ENCODE measurements at places on chromosomes 2 and 18.
A peak's percentile ranks its signal among the peaks of the same experiment; 100 is the strongest.

GRCh38 chr2:71620116-71620515, 166.8 kb downstream of the DYSF start:
- no peak for DNase-seq

DNA sequence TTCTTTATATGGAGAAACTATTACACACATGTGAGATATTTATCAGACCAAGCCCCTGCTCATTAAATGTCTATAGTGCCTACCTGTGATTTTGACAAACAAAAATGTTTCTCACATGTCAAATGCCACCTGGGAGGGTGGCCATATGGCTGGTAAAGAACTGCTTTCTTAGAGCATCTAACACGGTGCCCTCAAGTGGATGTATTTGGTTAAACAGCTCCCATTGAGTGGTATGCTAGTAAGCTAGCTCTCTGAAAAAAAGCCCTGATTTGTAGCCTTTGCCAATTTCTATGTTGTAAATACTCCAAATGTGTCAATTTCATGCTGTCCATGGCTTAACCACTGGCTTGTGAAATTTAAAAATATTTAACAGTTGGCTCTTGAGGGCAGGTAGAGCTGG, 94.6 kb downstream of the PMAIP1 start:
- DNase-seq: peak; percentile 7

DNA sequence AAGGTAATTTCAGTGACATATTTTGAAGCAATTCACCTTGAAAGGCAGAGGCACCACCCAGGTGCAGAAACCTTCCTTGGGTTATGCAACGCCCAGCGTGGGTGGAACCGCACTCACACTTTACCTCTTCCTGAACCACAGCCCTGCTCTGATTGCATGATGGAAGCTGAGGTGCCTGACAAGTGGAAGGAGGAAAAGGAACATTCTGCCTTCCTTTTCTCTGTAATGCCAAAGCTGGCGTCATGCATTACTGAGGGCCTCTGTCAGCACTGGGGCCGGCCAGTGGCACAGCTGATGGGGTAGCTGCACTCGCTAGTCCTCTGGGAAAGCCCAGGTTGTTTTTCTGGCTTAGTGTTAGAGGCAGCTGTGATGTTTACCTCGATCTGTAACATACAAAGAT, 266.5 kb downstream of the NEDD4L start:
- no peak for DNase-seq

GRCh38 chr18:57585855-57586250, 649 bp downstream of the FECH start:
- no peak for DNase-seq

GRCh38 chr2:68943581-68944568, 8.8 kb downstream of the GKN2 start:
- DNase-seq: peak; percentile 73

DNA sequence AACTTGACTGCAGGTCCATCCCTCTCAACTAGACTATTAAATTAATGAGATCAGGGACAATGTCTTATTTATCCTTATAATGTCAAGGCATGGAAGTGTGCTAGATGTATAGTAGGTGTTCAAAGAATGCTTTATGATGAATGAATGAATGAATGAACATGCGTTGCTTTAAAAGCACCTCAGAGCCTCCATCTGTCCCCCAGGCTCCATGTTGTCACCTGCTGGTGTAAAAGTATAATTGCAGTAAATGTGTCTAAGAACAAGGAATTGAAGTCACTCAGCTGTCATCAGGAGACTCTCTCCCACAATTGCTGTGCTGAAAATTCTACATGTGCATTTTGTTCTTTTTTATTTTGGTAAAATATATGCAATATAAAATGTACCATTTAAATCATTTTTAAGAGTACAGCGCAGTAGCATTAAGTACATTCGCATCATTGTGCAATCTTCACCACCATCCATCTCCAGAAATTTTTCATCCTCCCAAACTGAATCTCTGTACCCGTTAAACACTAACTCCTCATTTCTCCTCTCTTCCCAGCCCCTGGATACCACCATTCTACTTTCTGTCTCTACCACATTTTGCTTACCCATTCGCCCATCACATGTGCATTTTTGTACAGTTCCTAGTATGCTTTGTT, 52.6 kb downstream of the GNAL start:
- no peak for DNase-seq

DNA sequence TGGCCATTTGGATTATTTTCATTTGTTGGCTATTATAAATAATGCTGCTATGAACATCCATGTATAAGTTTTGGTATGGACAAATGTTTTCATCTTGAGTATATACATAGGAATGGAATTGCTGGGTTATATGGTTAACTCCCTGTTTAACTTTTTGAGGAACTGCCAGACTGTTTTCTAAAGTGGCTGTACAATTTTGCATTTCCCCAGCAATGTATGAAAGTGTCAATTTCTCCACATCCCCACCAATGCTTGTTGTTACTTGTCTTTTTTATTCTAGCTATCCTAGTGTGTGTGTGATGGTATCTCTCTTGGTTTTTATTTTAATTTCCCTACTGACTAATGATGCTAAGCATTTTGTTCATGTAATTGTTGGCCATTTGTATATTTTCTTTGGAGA, 90.6 kb upstream of the CYP26B1 start:
- DNase-seq: no peak

GRCh38 chr2:121505986-121506586, 24.6 kb upstream of the RNU4ATAC start:
- no peak for DNase-seq

DNA sequence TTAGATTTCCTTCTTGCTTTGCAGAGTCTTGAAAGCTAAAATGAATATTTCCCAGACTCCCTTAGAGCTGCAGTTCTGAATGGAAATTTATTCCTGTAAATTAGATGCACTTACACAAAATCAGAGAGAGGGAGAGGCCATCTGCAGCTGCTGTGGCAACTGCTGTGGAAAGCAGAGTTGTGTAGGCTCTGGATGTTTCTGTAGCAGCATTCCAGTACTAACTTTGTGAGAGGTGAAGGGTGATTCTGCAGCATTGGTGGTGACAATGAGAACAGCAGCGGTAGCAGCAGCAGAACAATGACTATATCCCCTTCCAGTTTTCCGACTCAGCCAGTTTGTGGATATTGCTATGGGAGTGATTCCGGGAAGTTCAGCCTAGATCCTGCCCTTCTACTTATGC, 433.0 kb upstream of the REG3G start:
- no peak for DNase-seq

DNA sequence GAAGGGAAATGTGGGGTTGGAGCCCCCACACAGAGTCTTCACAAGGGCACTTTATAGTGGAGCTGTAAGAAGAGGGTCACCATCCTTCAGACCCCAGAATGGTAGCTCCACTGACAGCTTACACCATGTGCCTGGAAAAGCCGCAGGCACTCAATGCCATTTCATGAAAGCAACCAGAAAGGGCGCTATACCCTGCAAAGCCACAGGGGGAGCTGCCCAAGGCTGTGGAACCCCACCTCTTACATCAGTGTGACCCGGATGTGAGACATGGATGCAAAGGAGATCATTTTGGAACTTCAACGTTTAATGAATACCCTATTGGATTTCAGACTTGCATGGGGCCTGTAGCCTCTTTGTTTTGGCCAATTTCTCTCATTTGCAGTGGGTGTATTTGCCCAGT, 694.7 kb downstream of the CBLN2 start:
- no peak for DNase-seq

GRCh38 chr2:85209887-85210286, 76.7 kb downstream of the TCF7L1 start:
- DNase-seq: no peak

- DNase-seq: no peak
Measured at GRCh38 chr2:147824620-147825019, 20.2 kb upstream of the ACVR2A start.

- DNase-seq: no peak
Measured at GRCh38 chr2:182625814-182626213, 90.2 kb upstream of the DNAJC10 start.

GRCh38 chr2:120013597-120014223, 833 bp downstream of the EPB41L5 start:
- DNase-seq: no peak

DNA sequence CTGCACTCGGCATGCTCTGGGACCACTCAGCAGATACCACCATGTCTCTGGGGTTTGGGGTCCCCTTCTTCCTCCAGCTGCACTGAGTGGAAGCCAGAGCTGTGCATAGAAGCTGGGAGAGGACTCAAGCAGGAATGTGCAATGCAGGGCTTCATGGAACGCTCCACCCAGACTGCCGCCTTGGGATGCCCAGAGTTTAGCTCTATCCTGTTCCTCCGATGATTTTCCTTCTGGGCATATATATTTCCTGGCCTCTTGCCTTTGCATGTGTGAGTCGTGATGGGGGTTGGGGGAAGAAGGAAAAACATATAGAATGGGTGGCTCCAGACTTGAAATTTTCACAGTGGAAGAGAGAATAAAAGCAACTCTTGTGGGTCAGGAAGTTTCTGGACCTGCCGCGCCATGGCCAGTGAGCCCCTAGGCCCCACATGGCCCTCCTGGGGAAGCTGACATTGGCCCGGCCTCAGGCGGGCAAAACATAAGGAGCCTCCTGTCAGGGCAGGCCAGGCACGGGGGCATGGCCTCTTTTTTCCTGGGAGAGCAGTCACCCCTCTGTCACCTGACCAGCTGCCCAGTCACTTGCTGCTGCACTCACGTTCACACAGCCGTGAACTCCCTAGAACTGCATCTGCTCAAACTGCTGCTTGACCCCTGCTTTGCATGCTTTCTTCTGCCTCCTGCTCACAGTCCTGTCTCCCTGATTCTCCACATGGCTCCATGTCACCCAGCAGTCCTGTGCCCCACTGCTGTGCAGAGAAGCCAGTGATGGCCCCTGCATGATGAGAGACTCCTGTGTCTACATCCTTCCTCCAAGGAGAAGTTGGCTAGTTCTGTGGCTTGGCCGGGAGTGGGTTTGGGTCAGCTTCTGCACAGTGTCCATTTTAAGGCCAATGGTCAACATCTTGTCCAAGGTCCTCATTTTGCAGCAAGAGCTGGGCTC, 197.8 kb downstream of the CTIF start:
- no peak for DNase-seq

DNA sequence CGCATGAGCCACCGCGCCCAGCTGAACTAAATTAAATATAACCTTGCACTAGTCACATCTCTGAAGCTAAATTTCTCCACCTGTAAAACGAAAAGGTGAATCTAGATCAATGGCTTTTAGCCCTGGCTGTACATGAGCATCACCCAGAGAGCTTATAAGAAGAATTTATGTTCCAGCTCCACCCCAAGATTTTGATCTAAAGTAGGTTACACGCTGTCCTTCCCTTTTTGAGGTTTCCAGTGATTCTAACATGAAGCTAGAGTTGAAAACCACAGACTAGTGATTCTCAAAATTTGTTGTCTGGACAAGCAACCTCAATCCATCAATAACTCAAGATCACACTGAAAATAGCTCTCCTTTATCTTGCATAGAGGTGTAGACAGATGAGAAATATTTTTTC, 208.8 kb upstream of the CRIM1 start:
- no peak for DNase-seq

GRCh38 chr2:172970660-172971059, 105.0 kb upstream of the MAP3K20 start:
- no peak for DNase-seq

DNA sequence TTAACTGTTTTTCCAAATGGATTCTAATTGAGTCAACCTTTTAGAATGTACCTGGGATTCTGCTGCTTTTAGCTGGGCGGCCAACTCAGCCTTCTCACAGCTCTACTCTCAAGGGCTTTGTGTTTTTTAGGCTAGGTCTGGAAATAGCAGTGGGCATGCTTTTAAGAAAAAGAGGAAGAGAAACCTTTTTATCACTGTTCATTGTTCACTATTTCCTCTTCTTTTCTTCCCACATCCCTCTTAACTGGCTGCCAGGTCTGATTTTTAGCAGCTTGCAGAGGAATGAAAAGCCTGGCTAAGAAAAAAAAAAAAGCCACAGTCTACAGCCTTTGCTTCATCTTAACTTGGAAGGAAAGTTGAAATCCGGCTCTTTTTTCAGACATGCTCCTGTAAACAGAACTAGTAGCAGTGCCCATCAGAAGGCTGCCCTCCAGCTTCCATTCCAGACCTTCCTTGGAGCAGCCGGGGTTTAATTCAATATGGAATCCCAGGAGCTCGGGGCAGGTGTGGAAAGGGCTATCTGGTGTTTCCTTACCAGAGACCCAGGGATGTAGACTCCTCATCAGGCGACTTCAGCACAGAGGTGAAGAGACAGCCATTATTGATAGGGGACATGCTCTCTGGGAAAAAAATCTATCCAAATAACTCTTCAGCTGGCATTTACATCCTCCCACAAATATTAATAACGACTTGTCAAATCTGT, 230.7 kb downstream of the MYO3B start:
- no peak for DNase-seq

- DNase-seq: no peak
Measured at GRCh38 chr2:102796337-102796736, 34.5 kb downstream of the TMEM182 start.

DNA sequence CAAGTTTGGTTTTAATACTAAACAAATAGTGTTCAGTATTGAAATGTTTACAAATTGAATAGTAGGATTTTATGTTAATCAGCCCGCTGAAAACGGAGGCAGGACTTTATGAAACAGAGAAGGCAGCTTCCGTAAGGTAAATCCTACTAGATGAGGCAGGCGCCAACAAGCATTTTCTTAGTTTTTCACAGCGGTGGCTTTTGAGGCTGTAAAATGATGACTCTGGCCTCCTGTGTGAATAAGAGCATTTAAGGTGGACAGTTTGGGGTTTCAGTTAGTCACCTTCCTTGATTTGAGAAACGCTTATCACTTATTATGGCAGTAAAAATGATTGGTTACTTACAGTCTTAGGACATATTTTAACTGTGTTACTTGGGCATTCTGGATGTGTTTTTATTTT, 212.9 kb downstream of the PTGR3 start:
- DNase-seq: peak; percentile 50

- DNase-seq: no peak
Measured at GRCh38 chr2:54455131-54455562, 980 bp upstream of the SPTBN1 start.

DNA sequence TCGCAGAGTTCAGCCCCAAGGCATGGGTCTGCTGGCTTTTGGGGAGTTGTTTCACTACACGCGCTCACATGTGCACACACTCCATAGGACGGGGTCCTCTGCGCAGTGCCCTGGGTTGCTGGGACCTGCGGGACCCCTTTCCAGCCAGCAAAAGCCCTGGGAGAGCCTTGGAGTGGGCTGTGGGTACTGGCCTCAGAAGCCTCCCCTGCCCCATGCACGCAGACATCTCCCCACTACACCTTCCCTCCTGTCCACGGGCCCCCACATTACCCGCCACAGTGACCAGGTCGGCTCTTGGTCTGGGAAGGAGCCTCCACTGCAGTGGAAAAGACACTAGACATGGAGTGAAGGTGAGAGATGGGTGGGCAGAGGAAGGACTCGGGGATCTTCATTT, 48.5 kb downstream of the FAM168B start:
- no peak for DNase-seq

GRCh38 chr2:28193630-28194403, 198.8 kb upstream of the FOSL2 start:
- no peak for DNase-seq

All from NCI-H526 treated with DMSO at 0.1 percent for 48 hours (cell line).